ENCODE measurements at places on chromosomes 3 and 15. TPM values are rescaled to one million over a fixed set of nuclear protein-coding genes. Genes with fewer than 3 reads are reported as not detected.

DNA sequence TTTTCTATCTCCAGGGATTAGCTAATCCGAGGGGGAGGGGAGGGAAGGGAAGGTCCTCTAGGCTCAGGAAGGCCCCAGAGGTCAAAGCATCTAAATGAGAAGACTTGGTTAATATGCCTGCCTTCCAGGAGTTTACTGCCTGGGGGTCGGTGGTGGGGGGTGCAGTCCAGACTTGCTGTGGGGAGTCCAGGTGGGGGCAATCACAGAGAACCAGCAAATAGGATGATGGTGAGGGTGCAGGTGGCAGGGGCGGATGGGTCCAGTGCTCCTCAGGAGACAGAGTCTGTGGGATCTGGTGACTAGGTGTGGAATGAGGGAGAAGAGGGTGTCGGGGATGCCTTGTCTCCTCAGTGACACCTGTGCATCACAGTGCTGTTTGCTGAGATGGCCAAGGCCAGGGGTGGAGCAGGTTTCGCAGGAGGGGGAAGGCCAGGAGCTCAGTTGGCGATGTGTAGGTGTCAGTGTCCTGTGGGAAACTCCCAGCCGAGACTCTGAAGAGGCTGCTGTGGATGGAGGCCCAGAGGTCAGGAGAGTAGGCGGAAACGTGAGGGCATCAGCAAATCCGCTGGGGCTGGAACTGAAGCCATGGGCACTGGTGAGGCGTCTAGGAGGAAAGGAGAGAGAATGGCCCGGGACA is 8.1 kb downstream of the CFAP100 start:
- no peak overlapping the region for H3K4me3 ChIP-seq
- DNase-seq, result peak; percentile 1
- no peaks in the 10 kb centered on the region for H3K4me1 ChIP-seq
- H3K27me3 ChIP-seq, result peaks cover 24% of the 10 kb centered on the region
- no peak overlapping the region for H3K27ac ChIP-seq
- H3K36me3 ChIP-seq, result no peaks in the 10 kb centered on the region

- H3K36me3 ChIP-seq, result no peaks in the 10 kb centered on the region
- H3K27ac ChIP-seq, result no peak overlapping the region
- H3K27me3 ChIP-seq, result peaks cover 1% of the 10 kb centered on the region
Observed at GRCh38 chr3:34364335-34364734, 565.9 kb downstream of the PDCD6IP start.

DNA sequence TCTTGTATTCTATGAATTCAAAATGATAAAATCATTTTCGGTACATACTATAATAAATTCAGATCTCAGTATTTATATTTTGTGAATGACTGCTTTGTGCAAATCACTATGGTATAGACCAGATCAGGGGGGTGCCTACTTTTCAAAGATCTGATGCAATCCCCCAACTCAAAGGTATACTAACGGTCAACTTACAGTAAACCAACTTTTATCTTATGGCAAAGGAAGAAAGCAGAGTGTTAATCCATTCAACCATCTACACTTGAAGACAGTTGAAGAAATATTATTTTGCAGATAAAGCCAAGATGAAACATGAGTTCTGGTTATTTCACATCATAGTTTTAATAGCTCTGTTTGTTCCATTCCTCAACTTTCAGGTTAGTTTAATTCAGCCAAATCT is 197.1 kb downstream of the MEX3B start:
- H3K4me1 ChIP-seq, result no peaks in the 10 kb centered on the region
- no peak overlapping the region for H3K27ac ChIP-seq
- H3K4me3 ChIP-seq, result no peak overlapping the region
- H3K36me3 ChIP-seq, result no peaks in the 10 kb centered on the region

- peaks cover 2% of the 10 kb centered on the region for H3K36me3 ChIP-seq
- H3K4me1 ChIP-seq, result peaks cover 12% of the 10 kb centered on the region
- H3K27ac ChIP-seq, result no peak overlapping the region
- H3K4me3 ChIP-seq, result no peak overlapping the region
- peaks cover 2% of the 10 kb centered on the region for H3K27me3 ChIP-seq
Observed at GRCh38 chr3:111338059-111338698, 203.8 kb upstream of the CD96 start.

DNA sequence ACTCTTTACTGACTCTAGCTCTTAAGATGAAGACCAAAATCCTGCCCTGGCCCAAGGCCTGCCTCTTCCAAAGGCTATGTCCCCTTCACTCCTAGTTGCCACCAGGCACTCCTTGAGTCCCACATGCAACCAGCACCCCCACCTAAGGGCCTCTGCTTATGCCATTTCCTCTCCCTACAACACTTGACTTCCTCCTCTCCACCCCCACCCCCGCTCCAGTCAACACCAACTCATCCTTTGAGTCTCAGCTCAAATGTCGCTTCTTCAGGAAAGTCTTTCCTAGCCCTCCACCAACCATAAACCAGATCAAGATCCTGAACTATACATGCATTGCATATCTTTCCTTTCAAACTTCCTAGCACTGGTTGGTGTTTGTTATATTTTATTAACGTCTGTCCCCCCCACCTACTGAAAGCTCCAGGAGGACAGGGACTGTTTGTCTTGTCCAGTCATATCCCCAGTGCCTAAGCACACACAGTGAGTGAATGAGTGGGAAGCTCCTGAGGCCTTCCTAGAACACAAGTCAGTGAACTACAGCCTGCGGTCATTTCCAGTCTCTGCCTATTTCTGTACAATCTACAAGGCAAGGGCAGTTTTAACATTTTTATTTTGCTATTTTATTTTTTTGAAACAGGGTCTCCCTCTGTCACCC is 7.3 kb downstream of the TBC1D2B start:
- H3K36me3 ChIP-seq, result peaks cover 8% of the 10 kb centered on the region
- no peak overlapping the region for H3K27ac ChIP-seq
- H3K4me1 ChIP-seq, result peaks cover 36% of the 10 kb centered on the region
- no peaks in the 10 kb centered on the region for H3K27me3 ChIP-seq
- H3K4me3 ChIP-seq, result peak overlapping the region; percentile 70

- H3K36me3 ChIP-seq, result no peaks in the 10 kb centered on the region
- H3K27me3 ChIP-seq, result no peaks in the 10 kb centered on the region
- H3K4me1 ChIP-seq, result no peaks in the 10 kb centered on the region
- no peak overlapping the region for H3K27ac ChIP-seq
- DNase-seq, result no peak
- no peak overlapping the region for H3K4me3 ChIP-seq
Observed at GRCh38 chr15:26537663-26538062, 235.2 kb downstream of the GABRB3 start.

GRCh38 chr3:100613721-100614390 is 4.5 kb downstream of the ADGRG7 start:
- H3K27ac ChIP-seq, result no peak overlapping the region
- no peaks in the 10 kb centered on the region for H3K36me3 ChIP-seq
- H3K4me1 ChIP-seq, result no peaks in the 10 kb centered on the region

GRCh38 chr15:31511707-31512310 is 185.2 kb downstream of the KLF13 start:
- H3K27me3 ChIP-seq, result peaks cover 4% of the 10 kb centered on the region
- H3K36me3 ChIP-seq, result no peaks in the 10 kb centered on the region
- peaks cover 9% of the 10 kb centered on the region for H3K4me1 ChIP-seq
- no peak overlapping the region for H3K4me3 ChIP-seq
- peak; percentile 64 for DNase-seq

DNA sequence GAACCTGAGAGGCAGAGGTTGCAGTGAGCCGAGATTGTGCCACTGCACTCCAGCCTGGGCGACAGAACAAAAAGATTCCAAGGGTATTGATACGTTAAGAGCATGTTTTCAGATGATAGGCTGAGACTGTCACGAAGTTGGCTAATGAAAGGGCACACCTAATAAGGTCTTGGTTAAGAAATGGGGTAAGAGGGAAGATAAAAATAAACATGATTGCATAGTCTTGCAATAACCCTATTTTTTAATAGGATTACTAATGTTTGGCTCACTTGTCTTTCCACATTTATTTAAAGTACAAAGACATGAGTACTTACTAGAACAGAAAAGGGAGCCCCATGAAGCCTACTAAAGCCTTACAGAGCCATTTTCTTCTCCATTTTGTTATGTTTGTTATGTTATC is 109.0 kb downstream of the FRMD4B start:
- H3K36me3 ChIP-seq, result no peaks in the 10 kb centered on the region
- H3K27ac ChIP-seq, result no peak overlapping the region
- peaks cover 15% of the 10 kb centered on the region for H3K4me1 ChIP-seq
- no peaks in the 10 kb centered on the region for H3K27me3 ChIP-seq
- no peak for DNase-seq
- H3K4me3 ChIP-seq, result no peak overlapping the region

GRCh38 chr3:153069598-153070510 is 92.2 kb upstream of the RAP2B start:
- H3K4me1 ChIP-seq, result no peaks in the 10 kb centered on the region
- no peaks in the 10 kb centered on the region for H3K36me3 ChIP-seq
- H3K4me3 ChIP-seq, result no peak overlapping the region
- H3K27ac ChIP-seq, result no peak overlapping the region

ITIH1 gene
- not detected for total RNA-seq

FRG2C gene
- not detected for total RNA-seq

CPOX gene
- 39.2 TPM for total RNA-seq

CHL1 gene
- total RNA-seq, result not detected

SEMA3G gene
- 0.10 TPM for total RNA-seq

UROC1 gene
- total RNA-seq, result not detected

SV2B gene
- total RNA-seq, result 0.02 TPM

KNG1 gene
- total RNA-seq, result not detected

RFX7 gene
- total RNA-seq, result 20.5 TPM

PFN2 gene
- total RNA-seq, result 3.4 TPM

All from activated CD4-positive, alpha-beta memory T cell treated with anti-CD3 and anti-CD28 coated beads for 36 hours (primary cell).